ENCODE measurements at places on chromosomes 12 and 14.

GRCh38 chr14:81982046-81982445, 448.4 kb upstream of the SEL1L start:
- no peak for DNase-seq

GRCh38 chr14:24254630-24255392, 8.2 kb downstream of the TGM1 start:
- DNase-seq: no peak

- DNase-seq: no peak
Observed at GRCh38 chr12:131815131-131815530, 13.1 kb upstream of the MMP17 start.

- DNase-seq: no peak
Observed at GRCh38 chr12:93766796-93767523, 89.8 kb downstream of the CRADD start.

DNA sequence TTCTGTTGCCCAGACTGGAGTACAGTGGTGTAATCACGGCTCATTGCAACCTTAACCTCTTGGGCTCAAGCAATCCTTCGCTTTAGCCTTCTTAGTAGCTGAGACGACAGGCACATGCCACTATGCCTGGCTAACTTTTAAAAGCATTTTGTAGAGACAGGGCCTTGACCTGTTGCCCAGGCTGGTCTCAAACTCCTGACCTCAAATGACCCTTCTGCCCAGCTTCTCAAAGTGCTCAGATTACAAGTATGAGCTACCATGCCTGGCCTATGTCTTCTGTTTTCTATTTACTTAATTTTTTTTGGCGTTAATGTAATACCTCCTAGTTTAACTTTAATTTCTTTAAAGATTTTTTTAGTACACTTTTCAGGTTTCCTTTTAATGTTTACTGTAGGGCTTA, 20.6 kb upstream of the KLRF1 start:
- no peak for DNase-seq

GRCh38 chr12:42786400-42787148, 197.0 kb upstream of the PRICKLE1 start:
- no peak for DNase-seq

GRCh38 chr12:67483871-67484554, 164.5 kb upstream of the DYRK2 start:
- no peak for DNase-seq

- no peak for DNase-seq
Observed at GRCh38 chr12:50207424-50207823, 40.3 kb upstream of the CERS5 start.

- DNase-seq: no peak
Observed at GRCh38 chr12:22893878-22894277, 268.9 kb downstream of the ETNK1 start.

GRCh38 chr12:47077206-47078085, 2.0 kb upstream of the PCED1B start:
- no peak for DNase-seq

GRCh38 chr14:35747379-35747778, 61.7 kb downstream of the RALGAPA1 start:
- DNase-seq: no peak

- no peak for DNase-seq
Observed at GRCh38 chr12:5808981-5809380, 136.1 kb downstream of the ANO2 start.

DNA sequence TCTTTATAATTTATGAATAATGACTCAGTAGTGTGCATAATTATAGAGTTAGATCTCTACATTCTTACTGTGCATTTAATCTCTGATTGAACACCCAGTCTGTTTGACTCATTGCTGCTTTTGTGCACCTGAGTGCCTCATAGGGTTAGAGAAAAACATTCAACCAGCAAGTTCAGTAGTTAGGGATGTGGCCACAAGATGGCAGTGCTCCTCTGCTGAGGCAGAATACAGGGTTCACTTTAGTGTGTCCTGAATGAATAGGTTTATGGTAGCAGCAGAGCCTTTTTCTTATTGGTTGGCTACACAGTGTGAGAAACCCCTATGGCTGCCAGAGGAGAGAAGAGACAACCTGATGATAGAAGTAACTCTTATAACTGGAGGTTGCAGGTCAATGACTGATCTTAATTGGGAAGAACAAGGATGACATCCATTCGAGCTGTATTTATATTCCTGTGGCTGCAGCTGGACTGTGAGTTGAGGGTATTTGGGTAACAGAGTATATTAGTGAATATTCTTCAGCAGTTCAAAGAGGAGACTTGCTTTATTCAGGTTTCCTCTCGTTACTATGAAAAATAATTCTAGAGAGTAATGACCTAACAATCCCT, 194.9 kb upstream of the OR4E1 start:
- no peak for DNase-seq

DNA sequence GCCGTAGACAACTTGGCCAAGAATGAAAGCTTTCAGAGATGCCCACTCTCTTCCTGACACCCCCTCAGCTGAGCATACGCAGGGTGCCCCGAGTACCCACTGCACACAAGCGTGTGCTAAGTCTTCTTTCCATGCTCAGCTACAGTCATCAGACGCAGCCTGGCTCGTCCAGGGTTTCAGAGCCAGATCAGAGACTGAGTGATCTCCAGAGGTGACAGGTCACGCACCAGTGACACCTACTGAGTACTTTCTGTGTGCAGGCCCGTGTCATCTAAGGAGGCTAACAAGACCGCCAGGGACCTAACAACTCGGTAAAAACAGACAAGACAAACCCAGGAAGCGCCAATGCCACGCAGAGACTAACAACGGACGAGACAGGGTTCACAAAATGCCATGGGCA, 25.1 kb downstream of the STX2 start:
- no peak for DNase-seq

DNA sequence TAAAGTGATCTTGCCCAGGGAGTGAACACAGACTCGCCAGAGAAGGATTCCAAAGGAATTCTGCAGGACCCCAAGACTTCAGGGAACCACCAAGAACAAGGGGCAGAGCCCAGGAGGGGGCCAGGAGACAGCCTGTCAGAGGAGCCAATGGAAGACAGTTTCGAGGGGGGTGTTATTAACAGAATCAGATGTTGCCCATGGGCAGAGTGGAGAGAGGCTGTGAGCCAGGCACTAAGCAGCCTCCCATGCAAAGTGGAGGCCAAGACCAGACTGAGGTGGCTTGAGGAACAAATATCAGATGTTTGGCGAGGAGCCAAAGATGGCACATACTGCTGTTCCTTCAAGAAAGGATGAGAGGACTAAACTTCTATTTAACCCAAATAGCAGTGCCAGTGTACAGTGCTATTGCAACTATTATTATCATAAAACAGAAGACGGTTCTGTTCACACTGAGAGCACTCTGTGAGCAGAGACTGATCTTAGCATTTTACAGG, 12.6 kb downstream of the APPL2 start:
- no peak for DNase-seq

DNA sequence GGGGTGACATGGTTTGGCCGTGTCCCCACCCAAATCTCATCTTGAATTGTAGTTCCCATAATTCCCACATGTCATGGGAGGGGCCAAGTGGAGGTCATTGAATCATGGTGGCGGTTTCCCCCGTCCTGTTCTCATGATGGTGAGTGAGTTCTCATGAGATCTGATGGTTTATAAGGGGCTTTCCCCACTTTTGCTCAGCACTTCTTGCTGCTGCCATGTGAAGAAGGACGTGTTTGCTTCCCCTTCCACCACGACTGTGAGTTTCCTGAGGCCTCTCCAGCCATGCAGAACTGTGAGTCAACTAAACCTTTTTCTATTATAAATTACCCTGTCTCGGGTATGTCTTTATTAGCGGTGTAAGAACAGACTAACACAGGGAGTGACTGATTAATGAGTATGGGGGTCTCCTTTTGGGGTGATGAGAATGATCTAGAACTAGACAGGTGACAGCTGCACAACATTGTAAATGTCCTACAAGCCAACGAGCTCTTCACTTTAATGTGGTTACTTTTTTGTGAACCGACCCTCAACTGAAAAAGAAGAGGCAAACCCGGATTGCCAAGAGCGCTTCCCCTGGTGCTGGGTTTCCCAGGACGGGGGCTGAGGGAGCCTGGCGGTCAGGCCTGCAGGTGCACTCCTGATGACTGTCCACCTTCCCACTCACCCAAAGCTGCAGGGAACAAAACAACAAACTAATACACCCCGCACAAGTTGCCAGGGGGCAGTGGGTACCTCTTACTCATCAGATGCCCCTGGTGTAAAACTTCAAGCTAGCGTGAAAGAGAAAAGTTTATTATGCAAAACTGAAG, 90.1 kb downstream of the NCOR2 start:
- no peak for DNase-seq

DNA sequence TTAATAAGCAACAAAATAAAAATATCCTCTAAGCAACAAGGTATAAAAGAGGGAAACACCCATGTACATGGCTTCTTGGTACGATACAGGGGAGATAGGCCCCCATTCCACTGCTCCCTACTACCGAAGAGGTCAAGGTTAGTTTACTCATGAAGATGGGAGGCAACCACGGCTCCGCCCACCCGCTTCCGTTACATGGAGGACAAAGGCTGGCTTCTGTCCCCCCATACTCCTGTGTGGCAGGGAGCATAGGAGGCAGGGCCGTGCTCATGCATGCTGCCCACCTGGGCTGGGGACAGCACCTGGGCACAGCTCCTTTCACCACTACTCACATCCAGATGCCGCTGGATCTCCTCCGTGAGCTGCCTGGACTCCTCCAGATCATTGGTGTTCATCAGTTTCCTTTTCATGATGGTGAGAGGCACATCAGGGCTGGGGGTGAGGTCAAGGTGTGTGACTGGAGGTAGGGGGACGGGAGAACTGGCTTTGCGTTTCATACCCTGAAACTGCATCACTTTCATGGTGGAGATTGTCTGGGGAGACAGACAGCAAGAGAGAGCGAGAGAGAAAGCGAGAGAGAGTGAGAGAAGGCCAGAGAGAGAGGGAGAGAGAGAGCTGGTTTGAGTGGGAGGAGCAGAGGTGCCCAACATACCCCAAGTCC, 39.0 kb downstream of the LGMN start:
- DNase-seq: no peak

DNA sequence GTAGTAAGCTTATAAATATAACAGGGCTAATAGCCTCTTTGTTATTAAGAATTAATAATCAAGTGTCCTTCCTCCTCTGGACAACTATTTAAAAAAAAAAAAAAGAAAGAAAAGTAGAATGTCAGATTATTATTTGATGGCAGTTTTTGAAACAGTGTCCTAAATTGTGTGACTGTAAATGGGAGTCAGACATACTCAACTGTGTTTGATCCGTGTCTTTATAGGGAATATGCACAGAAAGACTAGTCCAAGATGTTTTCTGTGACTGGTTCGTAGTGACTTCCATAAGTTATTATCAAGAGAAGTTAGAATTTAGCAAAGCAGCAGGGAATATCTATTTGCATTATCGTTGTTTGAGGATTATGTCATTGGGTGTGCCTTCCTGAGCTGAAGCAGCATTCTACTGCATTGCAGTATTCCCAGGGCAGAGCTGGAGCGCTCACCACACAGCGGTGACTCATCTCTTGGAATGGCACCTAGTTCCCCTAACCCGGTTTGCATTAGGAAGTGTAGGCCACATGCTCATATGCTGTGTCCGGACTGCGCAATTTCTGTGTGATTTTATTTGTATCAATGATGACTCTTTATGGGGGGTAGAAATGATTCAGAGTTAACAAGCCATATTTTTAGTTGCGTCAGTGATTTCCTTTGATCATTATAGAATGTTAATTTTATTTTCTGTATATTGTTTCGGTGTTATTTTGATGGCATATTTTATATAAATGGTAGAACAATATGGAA, 7.9 kb downstream of the DYNC1H1 start:
- DNase-seq: no peak

GRCh38 chr12:54660320-54660962, 12.3 kb upstream of the DCD start:
- DNase-seq: no peak

- no peak for DNase-seq
Observed at GRCh38 chr14:68451696-68452373, 341.0 kb downstream of the ZFP36L1 start.

- DNase-seq: no peak
Observed at GRCh38 chr12:133256321-133256720, 20.6 kb upstream of the ANHX start.

DNA sequence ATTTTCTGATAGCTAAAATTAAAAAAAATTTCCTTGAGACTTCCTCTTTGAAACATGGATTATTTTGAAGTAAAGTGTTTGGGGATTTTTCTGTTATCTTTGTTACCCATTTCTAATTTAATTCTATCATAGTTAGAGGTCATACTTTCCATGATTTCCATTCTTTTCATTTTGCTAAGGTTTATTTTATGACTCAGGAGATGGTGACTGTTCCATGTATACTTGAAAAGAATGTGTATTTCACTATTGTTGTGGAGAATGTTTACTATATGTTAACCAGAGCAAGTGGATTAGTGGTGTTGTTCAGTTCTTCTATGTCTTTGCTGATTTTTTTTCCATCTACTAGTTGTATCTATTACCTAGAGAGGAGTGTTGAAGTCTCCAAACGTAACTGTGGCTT, 250.5 kb upstream of the PELI2 start:
- no peak for DNase-seq

- no peak for DNase-seq
Observed at GRCh38 chr14:26626256-26626655, 28.4 kb upstream of the NOVA1 start.

DNA sequence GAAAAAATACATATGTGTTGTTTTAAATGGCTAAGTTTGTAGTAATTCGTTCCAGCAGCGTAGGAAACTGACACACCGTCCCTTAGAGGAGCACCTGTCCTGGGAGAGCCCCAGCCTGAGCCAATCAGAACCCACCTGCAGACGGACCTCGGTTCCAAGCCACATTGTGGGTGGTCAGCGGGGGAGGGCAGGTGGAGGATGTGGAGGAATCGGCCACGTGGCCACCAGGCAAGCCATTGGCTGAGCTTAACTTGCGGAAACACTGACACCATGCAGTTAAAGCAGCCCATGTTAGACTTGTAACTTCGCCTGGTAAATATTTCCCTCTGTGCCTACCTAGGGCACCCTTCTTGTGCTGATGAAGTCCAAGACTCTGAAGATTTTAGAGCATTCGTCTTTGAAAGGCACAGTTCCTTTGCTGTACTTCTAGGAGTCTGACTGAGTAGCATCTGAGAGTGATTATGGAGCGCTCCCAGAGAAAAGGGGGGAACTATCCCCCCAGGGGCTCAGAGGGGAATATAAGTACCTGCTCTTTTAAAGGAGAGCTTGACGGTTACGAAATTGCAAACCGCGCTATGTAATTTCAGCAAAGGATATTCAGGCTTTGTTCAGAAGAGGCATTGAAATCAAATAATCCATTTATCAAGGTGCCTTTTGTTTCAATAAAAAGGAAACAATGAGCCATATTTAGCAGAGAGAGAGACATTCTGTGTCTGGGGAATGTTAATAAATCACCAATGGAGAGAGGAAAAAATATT, 135.7 kb downstream of the TMEM132C start:
- no peak for DNase-seq

- no peak for DNase-seq
Observed at GRCh38 chr12:93361151-93361919, 16.4 kb upstream of the NUDT4 start.

DNA sequence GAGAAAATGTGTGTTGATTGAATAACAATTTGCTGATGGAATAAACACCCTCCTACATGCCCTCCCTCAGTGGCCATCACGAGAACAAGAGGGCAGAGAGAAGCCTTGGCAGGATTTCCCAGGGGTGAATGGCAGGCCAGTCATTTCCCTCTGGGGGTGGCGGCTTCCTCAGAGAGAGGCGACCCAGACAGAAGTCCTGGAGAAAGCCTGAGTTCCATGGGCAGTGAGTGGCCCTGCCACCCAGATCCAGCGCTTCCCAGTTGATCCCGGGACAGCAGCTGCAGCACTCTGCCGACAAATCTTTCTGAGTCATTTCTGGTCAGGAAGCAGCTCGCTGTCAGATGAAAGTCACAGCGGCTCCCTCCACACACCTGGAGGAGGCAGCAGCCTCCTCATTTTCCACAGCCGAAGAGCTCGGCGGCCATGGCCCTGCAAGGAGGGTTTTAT, 123.0 kb downstream of the SCARB1 start:
- no peak for DNase-seq

GRCh38 chr14:98085751-98086150, 1186.2 kb downstream of the BCL11B start:
- no peak for DNase-seq

Data from esophagus squamous epithelium (tissue), 5 donors.